ENCODE measurements at places on chromosomes 1 and 21.

DNA sequence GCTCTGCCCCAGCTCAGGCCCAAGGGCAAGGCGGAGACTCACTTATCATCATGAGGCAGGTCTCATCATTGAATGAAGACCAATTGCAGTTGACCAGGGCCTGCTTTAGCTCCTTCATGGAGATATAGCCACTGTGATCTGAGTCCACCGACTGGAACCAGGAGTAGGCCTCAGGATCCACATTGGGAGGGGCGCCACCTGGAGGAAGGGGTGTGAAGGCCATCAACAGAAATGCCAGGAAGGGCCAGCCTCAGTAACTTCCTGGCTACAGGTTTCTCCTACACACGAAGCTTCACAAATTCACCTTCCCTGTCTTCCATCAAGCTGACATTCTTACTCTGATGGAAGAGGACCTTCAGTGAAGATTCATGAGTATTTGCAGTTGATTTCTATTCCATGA, 11.6 kb downstream of the PEF1 start:
- no peak for DNase-seq

- no peak for DNase-seq
These were observed 45.1 kb downstream of the CDC7 start for GRCh38 chr1:91545506-91546300.

DNA sequence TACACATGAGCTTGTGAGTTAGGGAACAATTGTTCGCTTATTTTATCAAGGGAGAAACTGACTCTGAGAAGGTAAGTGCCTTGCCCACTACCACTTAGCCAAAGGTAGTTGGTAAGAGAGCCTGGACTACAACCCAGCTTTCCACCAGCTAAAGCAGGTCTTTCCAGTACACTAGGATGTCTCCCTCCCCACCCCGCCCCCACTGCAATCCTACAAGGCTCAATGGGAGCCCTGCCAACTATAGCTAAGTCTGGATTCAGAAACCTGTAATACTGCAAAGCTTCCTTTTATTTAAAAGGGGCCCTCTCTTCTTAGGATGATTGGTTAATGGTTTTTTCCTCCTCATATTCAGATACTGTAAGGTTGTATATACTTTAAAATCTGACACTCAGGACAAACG, 102.0 kb upstream of the C8B start:
- DNase-seq = peak; percentile 73

DNA sequence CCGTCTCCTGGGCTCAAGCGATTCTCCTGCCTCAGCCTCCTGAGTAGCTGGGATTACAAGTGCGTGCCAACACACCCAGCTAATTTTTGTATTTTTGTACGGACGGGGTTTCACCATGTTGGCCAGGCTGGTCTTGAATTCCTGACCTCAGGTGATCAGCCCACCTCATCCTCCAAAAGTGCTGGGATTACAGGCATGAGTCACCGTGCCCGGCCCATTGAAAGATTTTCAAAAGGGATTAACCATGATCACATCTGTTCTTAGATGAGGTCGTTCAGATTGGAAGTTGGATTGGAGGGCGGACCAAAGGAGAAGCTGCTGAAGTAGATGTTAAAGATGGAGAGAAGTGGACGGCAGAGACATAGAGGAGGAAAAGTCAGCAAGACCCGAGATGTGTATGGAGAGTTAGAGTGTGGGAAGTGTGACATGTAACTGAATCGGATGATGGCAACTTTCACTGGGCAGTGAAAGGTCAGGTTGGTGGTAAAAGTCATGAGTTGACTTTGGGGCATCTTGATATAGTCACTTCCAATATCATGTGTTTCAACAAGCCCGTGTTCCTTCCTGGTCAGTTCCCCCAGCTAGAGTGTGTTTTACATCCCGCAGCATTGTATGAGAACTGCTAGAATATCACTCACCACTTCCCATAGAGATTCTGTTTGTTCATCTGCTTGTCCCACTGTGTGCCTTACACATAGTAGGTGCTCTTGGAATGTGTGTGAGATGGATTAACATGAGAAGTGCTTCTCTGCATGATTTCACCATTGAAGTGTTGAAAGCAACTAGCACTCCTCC, 54.4 kb upstream of the TINAGL1 start:
- DNase-seq = no peak

GRCh38 chr1:51044834-51045233, 57.2 kb upstream of the C1orf185 start:
- DNase-seq = peak; percentile 25

DNA sequence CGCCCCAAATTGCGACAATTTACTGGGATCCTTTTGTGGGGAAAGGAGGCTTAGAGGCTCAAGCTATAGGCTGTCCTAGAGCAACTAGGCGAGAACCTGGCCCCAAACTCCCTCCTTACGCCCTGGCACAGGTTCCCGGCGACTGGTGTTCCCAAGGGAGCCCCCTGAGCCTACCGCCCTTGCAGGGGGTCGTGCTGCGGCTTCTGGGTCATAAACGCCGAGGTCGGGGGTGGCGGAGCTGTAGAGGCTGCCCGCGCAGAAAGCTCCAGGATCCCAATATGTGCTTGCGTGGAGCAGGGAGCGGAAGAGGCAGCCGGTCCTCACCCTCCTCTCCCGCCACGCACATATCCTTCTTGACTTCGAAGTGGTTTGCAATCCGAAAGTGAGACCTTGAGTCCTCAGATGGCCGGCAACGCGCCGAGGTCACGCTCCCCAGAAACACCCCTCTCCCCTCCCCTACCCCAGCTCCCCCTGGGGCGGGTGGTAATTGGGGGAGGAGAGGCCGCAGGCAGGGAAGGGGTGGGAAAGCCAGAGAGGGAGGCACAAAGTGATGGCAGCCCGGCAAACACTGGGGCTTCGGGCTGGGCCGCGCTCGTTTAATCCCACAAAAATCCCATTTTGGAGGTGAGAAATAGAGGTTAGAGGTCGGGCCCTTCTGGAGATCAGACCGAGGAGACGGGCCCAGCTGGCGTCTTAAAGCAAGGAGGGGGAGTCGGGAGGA, 6.2 kb downstream of the SIM2 start:
- DNase-seq = no peak

DNA sequence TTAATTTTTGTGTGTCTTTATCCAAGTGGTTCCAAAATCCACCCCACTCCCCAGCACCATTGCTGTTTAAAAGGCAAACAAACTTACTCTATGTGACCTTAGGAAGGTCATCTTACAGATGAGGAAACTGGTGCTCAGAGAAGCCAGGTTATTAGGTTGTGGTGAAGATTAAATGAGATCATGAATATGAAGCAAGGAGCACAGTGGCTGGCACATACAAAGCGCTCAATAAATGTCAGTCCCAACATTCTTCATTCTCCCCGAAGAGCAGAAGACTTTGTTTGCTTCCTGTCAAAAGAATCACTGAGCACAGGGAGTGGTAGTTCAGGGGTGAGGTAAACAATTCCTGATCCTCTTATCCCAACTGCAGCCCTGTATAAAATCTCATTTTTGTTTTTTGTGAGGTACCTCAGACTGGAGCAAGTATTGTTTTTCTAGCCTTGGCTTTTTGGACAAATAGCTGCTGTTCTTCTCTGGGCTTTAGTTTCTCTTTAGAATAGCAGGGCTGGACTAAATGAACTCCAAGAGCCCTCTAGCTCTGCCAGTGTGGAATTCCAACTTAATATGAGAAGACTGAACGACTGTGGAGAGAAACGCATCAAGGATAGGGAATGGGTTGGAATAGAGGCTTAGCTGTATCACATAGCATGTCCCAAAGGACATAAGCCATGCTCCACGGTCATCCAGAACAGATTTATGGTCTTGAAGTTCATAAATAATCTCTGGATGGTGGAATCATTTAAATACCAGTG, 455.3 kb upstream of the USP24 start:
- no peak for DNase-seq

DNA sequence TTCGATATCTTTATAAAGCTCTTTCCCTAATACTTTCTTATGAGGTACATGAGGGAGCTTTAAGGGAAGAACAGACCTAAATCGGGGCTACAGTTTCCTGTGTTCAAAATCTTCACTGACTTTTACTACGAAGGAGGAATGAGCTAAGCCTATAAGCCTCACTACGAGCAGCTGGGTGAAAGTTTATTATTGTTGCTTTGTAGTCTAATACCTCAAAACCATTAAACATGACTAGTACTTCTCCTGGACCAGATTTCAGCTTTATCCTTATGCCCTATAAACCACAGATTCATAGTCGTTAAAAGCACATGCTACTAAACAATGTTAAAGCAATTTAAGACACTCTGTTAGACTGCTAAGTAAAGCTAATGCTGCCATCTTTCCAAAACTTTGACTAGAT, 30.2 kb downstream of the NDC1 start:
- DNase-seq = no peak

DNA sequence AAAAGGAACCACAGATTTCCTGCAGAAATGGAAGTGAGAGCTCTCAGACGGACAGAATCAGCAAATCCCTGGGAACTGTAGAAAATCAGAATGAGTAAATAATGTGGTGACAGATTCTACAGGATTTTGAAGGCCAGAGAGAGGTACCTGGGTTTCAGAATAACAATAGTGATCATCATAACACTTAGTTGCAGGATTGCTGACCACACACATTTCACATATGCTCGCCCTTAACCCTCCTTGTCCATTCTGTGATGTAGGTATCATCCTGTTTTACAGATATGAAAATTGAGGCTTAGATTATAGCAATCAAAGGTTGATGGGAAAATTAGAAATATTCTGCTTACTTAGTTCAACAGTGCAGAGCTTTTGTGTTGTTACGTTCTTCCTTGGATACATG, 97.9 kb upstream of the HOOK1 start:
- no peak for DNase-seq

DNA sequence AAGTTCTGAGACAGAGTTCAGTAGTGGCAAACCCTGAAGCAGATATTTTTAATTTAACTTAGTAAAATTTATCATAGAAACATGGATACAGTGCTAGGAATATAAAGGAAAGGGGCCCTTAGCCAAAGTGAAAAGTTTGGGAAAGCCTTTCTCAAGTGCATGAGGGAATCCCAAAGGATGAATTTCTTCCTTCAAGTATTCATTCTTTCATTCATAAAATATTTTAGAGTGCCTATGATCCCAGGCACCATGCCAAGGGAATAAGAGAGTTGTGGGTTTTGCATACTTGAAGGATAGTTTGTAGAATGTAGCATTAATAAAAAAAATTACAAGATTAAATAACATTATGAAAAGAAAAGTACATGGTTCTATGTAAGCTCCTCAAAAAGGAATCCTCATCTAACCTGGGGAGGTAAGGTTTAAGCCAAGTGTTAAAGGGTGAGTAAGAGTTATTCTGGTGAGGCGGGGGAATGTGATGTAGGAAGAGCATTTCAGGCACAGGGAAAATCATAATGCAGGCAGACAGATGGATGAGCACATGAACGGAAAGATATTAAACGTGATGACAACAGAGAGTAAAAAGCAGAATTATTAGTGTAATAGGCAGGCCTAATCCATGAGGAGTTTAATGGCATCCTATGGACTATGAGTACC, 40.4 kb upstream of the NTNG1 start:
- DNase-seq = no peak

- no peak for DNase-seq
These were observed 148.6 kb upstream of the KRTAP19-8 start for GRCh38 chr21:31186916-31187315.

DNA sequence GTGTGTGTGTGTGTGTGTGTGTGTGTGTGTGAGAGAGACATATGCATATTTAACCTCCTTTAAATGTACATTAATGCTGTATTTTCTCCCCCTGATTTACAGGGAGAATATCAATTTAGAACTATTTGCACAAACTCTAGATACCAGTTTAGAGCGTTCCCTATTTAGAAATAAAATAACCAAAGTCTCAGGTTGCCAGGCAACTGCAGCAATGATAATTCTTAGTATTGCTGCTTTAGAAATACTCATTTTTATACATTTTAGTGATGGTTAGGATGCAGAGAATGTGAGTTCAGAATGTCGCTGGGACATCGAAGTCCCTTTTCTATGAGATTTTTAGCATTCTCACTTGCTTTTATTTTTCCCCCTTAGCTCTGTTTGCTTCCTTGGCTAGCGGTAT, 497.3 kb downstream of the KIF26B start:
- DNase-seq = no peak

DNA sequence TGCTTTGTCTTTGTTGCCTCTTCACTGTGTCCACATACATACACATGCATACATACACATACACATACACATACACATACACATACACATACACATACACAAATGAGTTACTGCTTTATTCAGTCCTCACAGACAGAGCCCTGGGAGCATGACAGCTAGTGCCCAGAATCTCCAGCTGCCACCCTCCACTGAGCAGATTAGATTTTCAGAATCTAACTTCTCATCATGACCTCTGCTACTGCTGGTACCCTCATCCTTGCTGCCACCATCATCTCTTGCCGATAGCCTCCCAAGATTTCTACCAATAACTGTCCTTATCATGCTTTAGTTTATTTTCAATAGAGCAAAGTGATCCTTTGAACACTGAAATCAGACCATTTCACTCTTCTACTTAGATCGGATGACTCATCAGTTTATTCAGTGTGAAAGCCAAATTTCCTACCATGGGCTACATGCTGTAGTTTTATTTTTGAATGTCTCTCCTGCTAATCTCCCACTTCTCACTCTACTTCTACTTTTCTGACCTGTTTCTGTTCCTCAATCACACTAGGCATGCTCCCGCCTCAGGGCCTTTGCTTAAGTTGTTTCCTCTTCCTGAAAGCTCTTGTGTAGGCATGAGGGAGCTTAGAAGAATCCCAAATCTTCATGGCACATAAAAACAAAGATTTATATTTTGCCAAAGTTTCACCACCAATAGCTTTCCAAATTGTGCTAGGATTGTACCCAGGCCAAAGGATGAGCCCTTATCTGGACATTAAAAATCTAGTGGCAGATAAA, 43.0 kb downstream of the ATP6V1G3 start:
- DNase-seq = no peak

DNA sequence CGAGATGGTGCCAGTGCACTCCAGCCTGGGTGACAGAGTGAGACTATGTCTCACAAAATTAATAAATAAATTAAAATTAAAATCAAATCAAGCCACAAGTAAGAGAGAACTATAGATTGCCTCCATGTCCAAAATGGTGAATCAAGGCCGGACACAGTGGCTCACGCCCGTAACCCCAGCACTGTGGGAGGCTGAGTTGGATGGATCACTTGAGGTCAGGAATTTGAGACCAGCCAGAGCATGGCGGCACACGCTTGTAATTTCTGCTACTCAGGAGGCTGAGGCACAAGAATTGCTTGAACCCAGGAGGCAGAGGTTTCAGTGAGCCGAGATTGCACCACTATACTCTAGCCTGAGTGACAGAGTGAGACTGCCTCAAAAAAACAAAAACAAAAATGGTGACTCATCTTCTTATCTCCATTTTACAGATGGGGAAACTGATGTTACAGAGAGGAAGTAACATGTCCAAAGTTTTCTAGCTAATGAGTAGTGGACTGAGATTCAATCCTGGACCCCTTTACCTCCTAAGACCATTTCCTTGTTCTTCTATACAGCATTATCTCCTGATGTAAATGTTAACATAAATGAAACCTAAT, 99.0 kb upstream of the HNRNPU start:
- no peak for DNase-seq
